ENCODE measurements at places on chromosomes 16 and 17. TPM values are rescaled to one million over a fixed set of nuclear protein-coding genes. Genes with fewer than 3 reads are reported as not detected.
A peak's percentile ranks its signal among the peaks of the same experiment; 100 is the strongest.

Gene SLC47A2
- total RNA-seq, result not detected

- H3K36me3 ChIP-seq, result no peaks in the 10 kb centered on the region
- no peaks in the 10 kb centered on the region for H3K4me1 ChIP-seq
These were observed 3.0 kb downstream of the NLRC3 start for GRCh38 chr16:3574195-3574594.

Gene CNGB1
- total RNA-seq, result not detected

- no peaks in the 10 kb centered on the region for H3K4me1 ChIP-seq
- no peaks in the 10 kb centered on the region for H3K36me3 ChIP-seq
- H3K4me3 ChIP-seq, result no peak overlapping the region
- H3K27ac ChIP-seq, result no peak overlapping the region
- DNase-seq, result no peak
These were observed 74.2 kb downstream of the CNTNAP4 start for GRCh38 chr16:76351441-76351840.

Gene CASKIN1
- total RNA-seq, result 0.17 TPM

DNA sequence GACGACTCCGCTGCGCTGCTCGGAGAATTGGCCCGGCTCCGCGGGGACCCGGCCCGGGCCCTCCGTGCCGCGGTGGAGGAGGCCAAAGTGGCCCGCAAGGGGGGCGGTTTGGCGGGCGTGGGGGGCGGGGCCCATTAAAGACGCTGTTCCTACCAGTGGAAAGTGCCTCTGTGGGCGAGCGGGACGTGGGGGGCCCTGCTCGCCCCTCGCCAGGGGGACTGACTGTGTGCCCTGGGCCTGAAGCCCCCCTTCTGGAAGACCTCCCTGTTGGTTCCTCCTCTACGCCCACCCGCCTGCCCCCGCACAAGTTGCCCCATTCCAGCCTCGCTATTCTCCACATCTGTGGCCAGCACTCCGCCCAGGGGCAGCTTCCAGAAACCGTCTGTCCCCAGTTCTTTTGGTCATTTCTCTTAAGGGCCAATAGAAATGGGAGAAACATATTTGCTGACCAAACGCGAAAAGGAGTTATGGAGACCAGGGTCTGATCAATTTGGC, 1.9 kb upstream of the FGF11 start:
- no peak overlapping the region for H3K27ac ChIP-seq
- DNase-seq, result no peak
- no peaks in the 10 kb centered on the region for H3K36me3 ChIP-seq
- peaks cover 13% of the 10 kb centered on the region for H3K4me1 ChIP-seq
- peaks cover 25% of the 10 kb centered on the region for H3K27me3 ChIP-seq
- H3K4me3 ChIP-seq, result no peak overlapping the region

DNA sequence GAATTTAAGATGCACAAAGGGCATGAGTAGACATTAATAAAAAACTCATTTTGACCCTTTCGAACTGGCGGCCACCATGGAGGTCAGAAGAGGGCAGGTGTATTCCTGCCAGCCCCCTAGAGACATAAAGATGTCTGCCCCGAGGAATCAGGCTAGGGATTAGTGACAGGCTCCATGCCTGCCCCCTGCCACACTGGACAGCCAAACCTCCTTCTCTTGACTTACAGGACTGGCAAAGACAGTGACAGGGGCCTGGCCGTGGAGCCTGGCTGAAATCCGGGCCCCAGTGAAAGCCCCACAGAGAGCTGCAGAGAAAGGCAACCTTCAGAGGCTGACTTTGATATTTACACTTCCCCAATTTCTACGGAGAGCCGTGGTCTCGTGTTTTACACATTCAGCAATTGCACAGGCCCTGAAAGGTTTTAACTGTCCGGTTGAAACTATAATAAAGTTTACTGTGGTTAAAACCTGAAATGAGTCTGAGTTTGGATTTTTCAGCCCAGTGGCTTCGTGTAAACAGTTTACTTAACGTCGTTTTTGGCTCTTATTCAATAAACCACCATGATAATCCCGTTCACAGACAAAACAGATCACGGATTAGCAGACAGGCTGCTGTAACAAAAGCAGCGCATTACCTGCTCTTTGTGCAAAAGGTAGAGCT, 243.9 kb upstream of the MYOCD start:
- H3K27me3 ChIP-seq, result no peaks in the 10 kb centered on the region
- no peaks in the 10 kb centered on the region for H3K36me3 ChIP-seq
- no peaks in the 10 kb centered on the region for H3K4me1 ChIP-seq

GRCh38 chr16:86733546-86734254, 155.4 kb downstream of the FOXL1 start:
- H3K4me1 ChIP-seq, result peaks cover 4% of the 10 kb centered on the region
- H3K27me3 ChIP-seq, result peaks cover 7% of the 10 kb centered on the region
- no peak for DNase-seq
- H3K4me3 ChIP-seq, result no peak overlapping the region
- no peak overlapping the region for H3K27ac ChIP-seq

GRCh38 chr16:10738231-10739077, 5.2 kb upstream of the NUBP1 start:
- DNase-seq, result peak; percentile 86
- H3K4me3 ChIP-seq, result no peak overlapping the region
- H3K36me3 ChIP-seq, result no peaks in the 10 kb centered on the region
- H3K27me3 ChIP-seq, result no peaks in the 10 kb centered on the region
- H3K4me1 ChIP-seq, result peaks cover 9% of the 10 kb centered on the region
- peak overlapping the region; percentile 32 for H3K27ac ChIP-seq

DNA sequence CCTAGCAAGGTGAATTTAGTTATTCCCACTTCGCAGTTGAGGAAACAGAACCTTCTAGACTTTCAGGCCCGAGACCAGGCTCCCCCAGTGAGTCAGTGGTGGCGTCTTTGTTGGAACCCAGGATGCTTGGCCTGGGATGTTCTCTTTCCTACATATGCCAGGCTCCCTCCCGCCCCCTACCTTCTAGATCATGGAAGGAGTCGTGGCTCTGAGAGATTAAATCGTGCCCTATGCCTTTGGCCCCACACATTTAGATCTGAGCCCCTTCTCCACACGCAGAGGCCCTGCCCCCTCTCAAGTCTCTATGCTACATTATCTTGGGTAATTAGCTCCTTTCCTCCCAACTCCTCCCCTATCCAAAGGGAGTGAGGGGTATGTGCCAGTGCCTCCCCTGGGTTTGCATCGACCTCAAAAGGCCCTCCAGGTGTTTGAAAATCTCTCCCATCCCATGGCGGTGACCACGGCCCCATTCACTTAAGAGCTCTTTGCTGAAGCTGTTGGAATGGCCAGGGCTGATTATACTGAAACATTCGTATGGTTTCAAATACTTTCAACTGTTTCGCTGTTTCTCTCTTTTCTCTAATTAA, 3.0 kb downstream of the NGFR start:
- H3K4me1 ChIP-seq, result peaks cover 2% of the 10 kb centered on the region
- no peak for DNase-seq
- no peak overlapping the region for H3K27ac ChIP-seq
- H3K27me3 ChIP-seq, result peaks cover 52% of the 10 kb centered on the region
- H3K4me3 ChIP-seq, result no peak overlapping the region

- no peak for DNase-seq
- H3K36me3 ChIP-seq, result no peaks in the 10 kb centered on the region
- no peaks in the 10 kb centered on the region for H3K4me1 ChIP-seq
These were observed 338.9 kb downstream of the CA10 start for GRCh38 chr17:51819341-51820219.

Gene HOXB3
- total RNA-seq, result 15.7 TPM

Gene CSH1
- not detected for total RNA-seq

DNA sequence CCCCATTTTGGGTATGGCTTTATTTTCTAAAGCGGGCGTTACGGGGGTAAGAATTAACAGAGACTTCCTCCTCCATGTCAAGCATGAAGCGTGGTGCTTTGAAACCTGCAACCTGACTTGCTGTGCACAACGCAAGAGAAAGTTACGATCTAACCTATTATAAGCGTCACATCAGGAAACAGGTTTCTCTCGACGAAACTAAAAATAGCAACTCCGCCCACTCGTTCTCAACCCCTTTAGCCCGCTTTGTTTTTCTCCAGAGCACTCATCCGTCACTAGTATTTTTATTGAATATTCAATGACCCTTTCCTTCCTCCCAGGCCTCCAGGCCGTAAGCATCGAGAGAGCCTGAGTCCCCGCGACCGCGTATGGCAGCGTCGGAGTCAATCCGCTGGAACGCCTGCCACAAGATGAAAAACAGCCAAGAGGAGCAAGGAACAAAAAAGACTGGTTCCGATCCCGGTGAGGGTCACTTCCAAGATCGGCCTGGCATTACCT, 555 bp downstream of the NUP88 start:
- H3K4me1 ChIP-seq, result peaks cover 8% of the 10 kb centered on the region
- H3K27ac ChIP-seq, result peak overlapping the region; percentile 88
- peak overlapping the region; percentile 77 for H3K4me3 ChIP-seq
- peak; percentile 52 for DNase-seq

DNA sequence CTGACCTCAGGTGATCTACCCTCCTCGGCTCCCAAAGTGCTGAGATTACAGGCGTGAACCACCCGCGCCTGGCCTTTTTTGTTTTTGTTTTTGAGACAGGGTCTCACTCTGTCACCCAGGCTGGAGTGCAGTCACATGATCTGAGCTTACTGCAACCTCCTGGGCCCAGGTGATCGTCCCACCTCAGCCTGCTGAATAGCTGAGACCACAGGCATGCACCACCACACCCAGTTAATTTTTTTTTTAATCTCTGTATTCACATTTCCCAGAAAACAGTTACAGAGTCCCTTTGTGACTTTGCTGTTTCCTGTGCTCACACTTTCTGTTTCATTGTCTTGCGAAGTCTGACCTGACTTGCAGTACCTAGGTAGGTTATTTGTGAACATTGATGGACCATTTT, 2.7 kb downstream of the CLUAP1 start:
- no peaks in the 10 kb centered on the region for H3K27me3 ChIP-seq
- DNase-seq, result no peak
- H3K36me3 ChIP-seq, result peaks cover 3% of the 10 kb centered on the region
- no peak overlapping the region for H3K4me3 ChIP-seq
- H3K27ac ChIP-seq, result no peak overlapping the region

DNA sequence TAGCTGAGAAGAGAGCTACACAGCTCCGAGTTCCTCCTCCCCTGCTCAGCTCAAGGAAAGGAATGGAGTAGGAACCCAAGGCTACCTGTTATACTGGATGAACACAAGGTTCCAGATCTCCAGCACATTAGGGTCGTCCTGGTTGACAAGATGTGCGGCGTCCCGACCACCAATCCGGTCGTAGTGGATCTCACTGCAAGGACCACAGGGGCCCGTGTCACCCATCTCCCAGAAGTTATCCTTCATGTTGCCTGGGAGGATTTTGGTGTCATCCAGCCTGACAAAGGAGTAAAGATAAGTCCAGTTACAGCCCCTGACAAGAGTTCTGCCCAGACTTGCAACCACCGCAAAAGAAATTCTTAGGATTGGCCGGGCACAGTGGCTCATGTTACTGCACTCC, 17.6 kb downstream of the AARS1 start:
- no peaks in the 10 kb centered on the region for H3K27me3 ChIP-seq
- H3K4me1 ChIP-seq, result no peaks in the 10 kb centered on the region
- peaks cover 11% of the 10 kb centered on the region for H3K36me3 ChIP-seq
- no peak overlapping the region for H3K27ac ChIP-seq
- no peak for DNase-seq

Gene TMEM235
- total RNA-seq, result not detected

DNA sequence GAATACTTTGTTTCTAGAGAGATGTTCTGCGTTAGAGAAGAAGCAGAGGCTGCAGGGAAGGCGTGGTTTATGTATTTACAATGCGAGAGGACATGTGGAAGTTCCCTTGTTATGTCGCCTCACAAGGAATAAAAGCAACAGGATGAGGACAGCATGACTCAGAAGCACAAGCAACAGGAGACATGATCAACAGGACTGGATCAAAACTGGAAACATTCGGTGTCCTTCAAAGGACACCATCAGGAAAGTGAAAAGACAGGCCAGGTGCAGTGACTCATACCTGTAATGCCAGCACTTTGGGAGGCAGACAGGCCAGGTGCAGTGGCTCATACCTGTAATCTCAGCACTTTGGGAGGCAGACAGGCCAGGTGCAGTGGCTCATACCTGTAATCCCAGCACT, 52.6 kb downstream of the CCDC57 start:
- H3K36me3 ChIP-seq, result peaks cover 6% of the 10 kb centered on the region
- no peak overlapping the region for H3K4me3 ChIP-seq
- no peak for DNase-seq
- H3K27me3 ChIP-seq, result no peaks in the 10 kb centered on the region

- H3K4me1 ChIP-seq, result no peaks in the 10 kb centered on the region
- no peaks in the 10 kb centered on the region for H3K27me3 ChIP-seq
- H3K27ac ChIP-seq, result no peak overlapping the region
- H3K36me3 ChIP-seq, result no peaks in the 10 kb centered on the region
These were observed 14.7 kb upstream of the SLX4 start for GRCh38 chr16:3625911-3626732.

- peaks cover 12% of the 10 kb centered on the region for H3K36me3 ChIP-seq
- no peak overlapping the region for H3K27ac ChIP-seq
- peak; percentile 36 for DNase-seq
- no peaks in the 10 kb centered on the region for H3K27me3 ChIP-seq
- H3K4me3 ChIP-seq, result no peak overlapping the region
These were observed 17.0 kb downstream of the DUSP14 start for GRCh38 chr17:37506678-37507077.

Gene ZPBP2
- total RNA-seq, result not detected

Gene MYH8
- not detected for total RNA-seq

Gene MILR1
- 4.4 TPM for total RNA-seq

DNA sequence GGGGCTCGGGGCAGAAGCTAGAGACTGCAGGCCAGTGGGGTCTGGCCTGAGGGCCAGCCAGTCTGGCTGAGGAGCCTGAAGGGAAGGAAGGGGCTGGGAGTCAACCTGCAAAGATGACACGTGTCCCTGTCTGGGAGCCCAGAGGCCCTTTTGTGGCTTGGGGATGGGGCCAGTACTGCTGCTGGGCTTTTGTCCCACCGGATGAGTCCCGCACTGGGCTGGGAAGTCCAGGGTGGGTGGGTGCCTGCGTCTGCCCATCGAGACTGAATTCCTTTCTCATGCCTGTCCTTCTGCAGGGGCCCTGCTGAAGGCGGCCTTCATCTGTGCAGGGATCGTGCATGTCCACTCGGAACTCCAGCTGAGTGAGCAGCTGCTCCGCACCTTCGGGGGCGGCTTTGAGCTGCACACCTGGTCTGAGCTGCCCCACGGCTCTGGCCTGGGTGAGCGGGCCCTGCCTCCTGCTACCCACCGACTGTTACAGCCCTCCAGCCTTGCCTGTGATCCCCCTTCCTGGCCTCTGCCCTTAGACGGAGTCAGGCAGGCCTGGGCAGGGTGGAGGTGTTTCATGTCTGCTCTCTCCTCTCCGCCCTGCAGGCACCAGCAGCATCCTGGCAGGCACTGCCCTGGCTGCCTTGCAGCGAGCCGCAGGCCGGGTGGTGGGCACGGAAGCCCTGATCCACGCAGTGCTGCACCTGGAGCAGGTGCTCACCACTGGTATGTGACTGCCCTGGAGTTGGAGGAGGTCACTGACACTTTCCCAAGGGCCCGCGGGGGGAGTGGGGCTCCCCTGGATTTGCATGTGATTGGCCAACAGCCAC, 20.9 kb downstream of the FCSK start:
- H3K4me3 ChIP-seq, result no peak overlapping the region
- peaks cover 12% of the 10 kb centered on the region for H3K36me3 ChIP-seq
- H3K4me1 ChIP-seq, result peaks cover 18% of the 10 kb centered on the region
- DNase-seq, result no peak
- H3K27me3 ChIP-seq, result no peaks in the 10 kb centered on the region

Gene HS3ST3A1
- 28.5 TPM for total RNA-seq

Gene ZNF174
- total RNA-seq, result 9.2 TPM

Gene ITGAX
- total RNA-seq, result under 0.01 TPM

Data from fibroblast of lung (primary cell).